ENCODE measurements at places on chromosomes 1 and 21.

DNA sequence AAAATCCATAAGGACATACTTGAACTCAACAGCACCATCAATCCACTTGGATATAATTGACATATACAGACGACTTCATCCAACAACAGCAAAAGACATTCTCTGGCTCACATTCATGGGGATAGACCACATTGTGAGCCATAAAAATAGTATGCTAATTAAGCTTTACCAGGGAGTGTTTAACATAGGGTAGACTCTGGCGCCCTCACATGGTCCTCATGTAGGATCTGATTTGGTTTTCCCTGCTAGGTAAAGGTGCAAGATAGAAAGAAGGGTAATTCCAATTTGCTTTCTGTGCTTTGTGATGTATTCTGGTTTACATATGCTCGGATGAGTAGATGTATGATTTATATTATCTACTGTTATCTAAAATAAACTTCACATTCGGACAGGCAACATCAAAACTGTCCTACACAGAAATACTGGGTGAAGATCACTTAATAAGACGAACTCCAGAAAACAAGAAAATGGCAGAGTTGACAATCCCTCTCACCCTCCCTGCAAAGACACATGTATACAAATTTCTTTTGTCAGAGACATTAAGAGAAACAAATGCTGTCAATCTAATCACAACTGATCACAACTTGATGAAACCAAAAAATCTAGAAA lies 27.7 kb downstream of the CR1L start:
- no peak for DNase-seq

DNA sequence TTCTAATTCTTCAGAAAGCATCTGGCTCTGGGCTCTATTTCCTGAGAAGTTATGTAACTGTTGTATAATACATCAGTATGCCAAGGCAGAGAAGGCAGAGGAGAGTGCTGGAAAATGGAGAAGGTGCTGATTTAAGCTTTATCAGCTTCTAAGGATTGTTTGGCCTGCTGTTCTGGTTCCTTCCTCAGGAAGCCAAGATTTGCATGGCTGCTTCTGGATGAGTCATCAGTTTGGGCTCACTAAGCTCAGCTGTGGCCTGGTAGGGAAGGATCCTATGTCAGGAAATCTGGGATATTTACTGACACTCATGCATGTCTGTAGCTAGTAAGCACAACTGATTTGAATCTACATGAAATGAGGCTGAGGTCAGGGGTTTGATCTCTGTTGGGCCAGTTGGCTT lies 73.2 kb upstream of the ADGRL4 start:
- peak; percentile 80 for DNase-seq

- no peak for DNase-seq
Observed at GRCh38 chr1:95002540-95003432, 70.0 kb downstream of the ALG14 start.

DNA sequence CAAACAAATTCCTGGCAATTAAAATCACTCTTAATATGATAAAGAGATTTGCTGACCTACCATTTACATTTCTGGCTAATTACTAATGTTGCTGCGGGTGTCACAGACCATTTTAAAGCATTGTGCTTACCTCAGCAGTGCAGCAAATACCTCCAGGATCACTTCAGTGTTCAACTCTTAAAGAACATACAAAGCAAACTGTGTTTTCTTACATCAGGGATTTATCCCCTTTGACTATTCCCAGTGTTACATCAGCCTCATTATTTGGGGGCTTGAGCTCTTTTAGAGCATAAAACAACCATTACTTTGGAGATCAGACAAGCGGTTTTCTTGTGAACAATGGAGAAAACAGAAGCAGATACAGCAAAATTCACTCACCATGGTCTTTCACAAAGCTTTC lies 185.4 kb downstream of the LYPLAL1 start:
- DNase-seq, result no peak

- no peak for DNase-seq
Observed at GRCh38 chr1:15155888-15156741, 2.6 kb downstream of the TMEM51 start.

DNA sequence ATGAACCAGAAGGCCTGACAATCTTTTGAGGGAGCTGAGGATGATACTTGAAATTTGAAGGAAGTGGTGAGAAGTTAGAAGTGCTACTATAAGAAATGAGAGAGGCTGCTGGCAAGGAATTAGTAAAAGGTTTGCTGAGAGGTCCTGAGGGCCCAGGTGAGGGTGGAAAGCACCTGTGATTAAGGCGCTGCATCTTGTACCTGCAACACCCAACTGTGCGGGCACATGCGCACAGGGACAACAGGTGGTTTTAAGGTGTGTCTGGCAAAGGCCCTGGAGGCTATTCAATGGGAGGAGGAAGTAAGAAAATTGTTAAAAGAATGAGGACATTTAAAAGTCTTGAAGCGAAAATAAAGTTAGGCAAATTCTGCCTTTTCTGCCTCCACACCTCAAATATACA lies 349.3 kb downstream of the RGS7 start:
- DNase-seq, result no peak

DNA sequence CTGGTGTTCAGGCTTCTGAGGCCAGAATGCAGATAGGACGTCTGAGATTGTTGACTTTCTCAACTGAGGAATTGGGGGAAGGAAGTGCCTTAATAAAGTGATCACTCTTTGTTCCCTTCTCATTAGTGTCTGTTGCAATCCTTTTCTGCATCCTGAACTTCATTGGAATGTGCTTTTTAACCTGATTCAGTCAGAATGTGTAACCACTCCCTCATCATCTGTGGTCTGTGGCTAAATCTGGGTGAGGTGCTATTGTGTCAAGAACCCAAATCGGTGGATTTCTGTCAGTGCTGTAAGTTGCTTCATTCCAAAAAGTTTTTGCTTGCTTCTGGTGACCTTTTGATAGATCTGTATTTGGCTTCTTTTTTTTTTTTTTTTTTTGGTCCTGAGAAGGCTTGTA lies 38.2 kb downstream of the ARID1A start:
- DNase-seq, result peak; percentile 66

DNA sequence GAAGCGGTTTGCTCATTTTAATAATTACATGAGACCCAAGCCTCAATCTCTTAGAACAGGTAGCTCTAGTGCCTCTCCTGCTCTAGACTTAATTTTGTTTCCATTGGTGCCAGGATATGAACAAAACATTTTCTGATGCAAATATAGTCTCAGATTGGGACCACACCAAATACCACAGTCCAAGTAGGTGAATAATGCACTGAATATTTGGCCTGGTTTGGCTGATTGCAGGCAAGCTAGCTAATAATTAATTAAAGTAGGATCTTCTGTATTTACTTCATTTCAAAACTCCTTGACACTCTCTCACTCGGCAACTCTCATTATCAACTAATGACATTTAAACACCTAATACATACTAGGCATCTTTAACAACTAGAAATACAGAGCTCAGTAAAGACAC lies 219.6 kb downstream of the LTN1 start:
- DNase-seq, result no peak

DNA sequence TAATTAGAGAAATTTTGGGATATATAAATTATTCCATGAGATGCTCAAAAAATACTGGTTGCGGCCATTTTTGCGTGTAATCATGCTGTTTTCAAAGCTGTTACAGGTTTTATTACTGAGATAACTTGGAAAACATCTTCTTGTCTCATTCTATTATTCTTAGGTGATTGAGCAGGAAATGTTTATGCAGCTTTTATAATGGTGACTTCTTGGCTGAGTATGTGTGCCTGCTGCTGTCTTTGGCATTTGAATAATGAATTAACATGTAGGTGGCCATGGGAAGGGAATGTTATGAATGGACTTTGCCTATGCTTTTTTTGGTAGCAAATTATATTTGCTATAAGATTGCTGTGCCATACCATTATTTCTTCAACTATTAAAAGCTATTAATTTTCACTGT lies 52.5 kb downstream of the RASAL2 start:
- DNase-seq, result no peak

- DNase-seq, result no peak
Observed at GRCh38 chr21:36297938-36298572, 21.9 kb upstream of the MORC3 start.

- peak; percentile 48 for DNase-seq
Observed at GRCh38 chr1:94543893-94544635, 2.5 kb upstream of the F3 start.

GRCh38 chr1:93584261-93585003 lies 97.2 kb downstream of the BCAR3 start:
- DNase-seq, result no peak

GRCh38 chr1:96845464-96845863 lies 123.9 kb downstream of the PTBP2 start:
- no peak for DNase-seq

DNA sequence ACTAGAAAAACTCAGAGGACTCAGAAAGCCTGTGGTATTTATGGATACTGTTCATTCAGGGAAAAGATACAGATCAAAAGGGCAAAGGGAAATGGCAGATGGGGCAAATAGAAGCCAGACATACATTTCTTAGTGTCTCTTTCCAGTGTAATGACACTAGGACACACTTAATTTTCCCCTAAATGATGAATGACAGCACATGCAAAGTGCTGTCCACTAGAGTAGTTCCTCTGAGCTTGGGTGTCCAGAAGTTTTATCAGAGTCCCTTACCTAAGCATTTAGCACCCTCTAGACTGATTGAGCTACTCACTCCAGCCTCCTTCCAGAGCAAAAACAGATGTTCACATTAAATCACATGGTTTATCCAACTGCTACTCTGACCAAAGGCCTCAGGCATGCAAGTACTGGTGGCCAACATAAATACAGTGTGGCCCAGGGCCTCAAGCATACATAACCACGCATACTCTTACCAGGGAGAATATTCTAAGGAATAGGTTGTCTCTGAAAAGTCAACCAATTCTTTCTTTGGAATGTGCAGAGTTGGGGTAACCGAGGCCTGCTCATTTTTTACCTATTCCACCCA lies 166.9 kb downstream of the NCAM2 start:
- DNase-seq, result peak; percentile 48

DNA sequence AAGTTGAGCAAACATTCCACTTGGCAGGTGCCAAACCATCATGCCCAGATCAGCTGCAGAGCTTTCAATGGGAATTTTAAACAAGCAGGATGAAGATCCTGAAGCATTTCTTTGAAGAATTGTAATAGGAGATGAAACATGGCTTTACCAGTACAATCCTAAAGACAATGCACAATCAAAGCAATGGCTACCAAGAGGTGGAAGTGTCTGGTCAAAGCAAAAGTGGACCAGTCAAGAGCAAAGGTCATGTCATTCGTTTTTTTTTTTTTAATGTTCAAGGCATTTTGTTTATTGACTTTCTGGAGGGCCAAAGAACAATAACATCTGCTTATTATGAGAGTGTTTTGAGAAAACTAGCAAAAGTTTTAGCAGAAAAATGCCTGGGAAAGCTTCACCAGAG lies 3.0 kb upstream of the NDUFS5 start:
- DNase-seq, result no peak

DNA sequence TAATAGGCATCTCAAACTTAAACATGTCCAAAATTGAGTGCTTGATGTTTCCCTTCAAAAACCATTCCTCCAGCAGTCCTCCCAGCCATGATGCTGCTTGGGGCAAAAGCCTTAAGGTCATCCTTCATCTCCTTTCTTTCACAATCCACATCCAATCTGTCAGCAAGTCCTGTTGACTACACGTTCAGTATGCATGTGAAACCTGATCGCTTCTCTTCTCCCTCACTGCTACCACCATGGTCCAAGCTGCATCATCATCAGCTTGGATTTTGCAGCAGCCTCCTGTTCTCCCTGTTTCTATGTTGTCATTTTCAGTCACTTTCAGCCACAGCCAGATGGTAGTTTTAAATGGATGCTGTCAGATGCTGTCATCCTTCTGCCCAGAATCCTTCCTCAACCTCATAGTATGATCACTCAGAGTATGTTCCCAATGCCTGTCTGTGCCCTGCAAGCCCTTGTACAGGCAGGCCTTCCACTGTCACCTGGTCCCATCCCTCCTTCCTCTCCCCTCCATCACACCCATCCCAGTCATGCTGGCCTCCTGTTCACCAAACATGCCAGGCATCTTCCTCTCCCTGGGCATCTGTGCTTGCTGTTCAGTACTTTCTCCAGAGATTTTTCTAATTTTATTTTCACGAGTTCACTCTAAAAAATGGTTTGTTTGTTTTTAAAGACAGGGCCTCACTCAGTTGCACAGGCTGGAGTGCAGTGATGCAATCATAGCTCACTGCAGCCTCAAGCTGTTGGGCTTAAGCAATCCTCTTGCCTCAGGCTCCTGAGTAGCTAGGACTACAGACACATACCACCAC lies 66.0 kb downstream of the SYDE2 start:
- peak; percentile 63 for DNase-seq

DNA sequence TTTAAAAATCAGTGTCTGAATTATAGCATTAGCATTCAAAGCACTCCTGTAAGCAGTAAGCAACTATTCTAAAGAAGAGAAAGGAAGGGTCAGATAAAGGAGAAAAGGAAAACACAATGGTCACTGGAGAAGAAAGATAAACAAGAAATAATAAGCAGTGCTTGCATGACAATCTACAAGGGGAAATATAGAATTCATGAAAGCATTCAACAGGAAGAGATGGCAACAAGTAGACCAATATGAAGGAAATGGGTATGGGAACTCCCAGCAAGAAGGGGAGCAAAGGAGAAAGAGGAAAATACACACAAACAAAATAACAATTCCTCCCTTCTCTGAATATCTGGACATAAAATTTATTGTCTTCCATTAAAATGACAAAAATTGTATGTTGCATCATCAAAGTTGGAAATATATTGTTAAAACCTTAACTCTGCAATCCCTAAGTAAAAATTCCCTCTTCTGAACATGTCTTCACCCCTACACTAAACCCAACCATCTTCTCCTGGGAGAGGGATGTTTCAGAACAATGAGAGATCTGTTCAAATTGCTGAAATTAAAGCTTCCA lies 206.3 kb upstream of the SAMSN1 start:
- DNase-seq, result no peak

GRCh38 chr1:228352677-228353481 lies 53.8 kb downstream of the TRIM11 start:
- no peak for DNase-seq

GRCh38 chr21:29287383-29287782 lies 11.3 kb upstream of the BACH1 start:
- DNase-seq, result no peak

GRCh38 chr1:19398309-19398760 lies 86.2 kb downstream of the SLC66A1 start:
- DNase-seq, result peak; percentile 42

DNA sequence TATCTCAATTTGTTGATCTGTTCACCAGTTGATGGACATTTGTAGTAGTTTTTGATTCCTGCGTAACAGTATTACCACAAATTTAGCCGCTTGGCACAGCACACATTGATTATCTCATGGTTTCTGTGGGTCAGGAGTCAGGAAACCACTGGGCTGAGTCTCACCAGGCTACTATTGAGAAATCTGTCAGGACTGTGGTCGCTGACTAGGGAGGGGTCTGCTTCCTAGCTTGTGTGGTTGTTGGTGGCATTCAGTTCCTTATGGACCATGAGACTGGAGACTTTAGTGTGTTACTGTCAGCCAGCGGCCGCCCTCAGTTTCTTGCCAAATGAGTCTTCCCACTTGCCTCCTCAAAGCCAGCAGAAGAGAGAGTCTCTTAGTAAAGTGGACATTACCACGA lies 9.8 kb downstream of the PEX14 start:
- no peak for DNase-seq

DNA sequence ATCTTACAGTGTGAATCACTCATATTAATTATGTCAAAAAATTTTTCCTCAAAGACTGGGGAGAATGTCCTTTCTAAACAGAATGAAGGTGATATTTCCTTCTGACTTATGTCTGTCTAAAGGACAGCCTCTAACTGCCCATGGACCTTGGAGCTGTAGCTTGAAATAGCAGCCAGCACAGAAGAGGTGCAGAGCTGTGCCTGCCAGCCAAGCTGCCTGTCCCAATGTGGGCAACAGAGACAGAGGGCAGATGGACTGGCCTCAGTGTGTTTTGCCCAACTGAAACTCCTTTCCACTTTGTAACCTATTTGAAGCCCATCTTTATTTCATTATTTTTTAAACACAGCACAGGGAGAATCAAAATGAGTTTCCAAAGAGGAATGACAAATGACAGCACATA lies 97.6 kb upstream of the DYNLT5 start:
- no peak for DNase-seq
